Progenitor cell of endocrine pancreas (in vitro differentiated cells): ENCODE measurements at places on chromosomes 5 and 9.

DNA sequence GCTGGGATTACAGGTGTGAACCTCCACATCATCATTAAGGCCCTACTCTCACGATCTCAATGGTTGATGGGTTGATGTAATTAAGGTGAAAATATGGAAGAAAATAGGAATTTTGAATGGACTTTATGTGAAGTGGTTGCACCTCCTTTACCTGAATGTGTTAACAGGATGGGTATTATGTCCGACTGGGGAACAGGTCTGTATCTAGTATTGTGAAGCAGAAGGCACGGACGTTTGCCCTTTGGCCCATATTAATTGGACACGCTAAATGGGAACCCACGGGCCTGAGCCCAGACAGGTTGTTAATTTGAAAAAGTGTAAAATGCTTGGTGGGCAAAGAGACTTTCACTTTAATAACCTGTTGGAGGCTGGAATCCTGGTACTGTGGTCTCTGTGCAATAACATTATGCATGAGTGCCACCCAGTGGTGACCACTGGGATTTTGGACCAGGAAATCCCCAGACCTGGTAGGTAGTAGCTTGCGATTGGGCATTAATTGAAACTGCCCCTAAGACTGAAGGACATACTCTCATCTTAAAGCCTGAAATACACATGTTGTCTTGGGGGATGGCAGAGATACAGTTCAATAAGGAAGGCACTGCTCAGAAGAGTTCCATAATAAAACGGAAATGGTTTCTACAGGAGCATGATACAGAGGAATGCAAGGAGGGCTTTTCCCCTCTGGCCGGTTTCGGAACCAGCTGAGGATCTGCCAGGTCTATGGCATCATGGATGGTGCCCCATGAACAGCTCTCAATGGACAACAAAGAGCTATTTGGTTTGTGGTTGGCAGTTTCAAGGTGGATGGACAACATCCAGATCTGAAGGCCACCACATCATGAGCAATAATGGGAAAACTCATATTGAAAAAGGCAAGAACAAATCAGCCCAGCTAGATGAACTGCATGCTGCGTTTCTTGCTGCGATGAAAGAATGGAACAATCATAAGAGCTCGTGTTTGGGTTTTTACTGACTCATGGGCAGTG is 26.2 kb upstream of the BICD2 start:
- peaks cover 6% of the 10 kb centered on the region for H3K4me1 ChIP-seq
- H3K27me3 ChIP-seq = peaks cover 47% of the 10 kb centered on the region
- H3K27ac ChIP-seq = no peak overlapping the region
- H3K36me3 ChIP-seq = no peaks in the 10 kb centered on the region

GRCh38 chr9:116280529-116280928 is 126.9 kb downstream of the PAPPA start:
- H3K36me3 ChIP-seq = no peaks in the 10 kb centered on the region
- peaks cover 73% of the 10 kb centered on the region for H3K27me3 ChIP-seq
- no peak overlapping the region for H3K4me3 ChIP-seq
- H3K27ac ChIP-seq = no peak overlapping the region
- H3K4me1 ChIP-seq = peaks cover 9% of the 10 kb centered on the region

- H3K4me3 ChIP-seq = no peak overlapping the region
- peaks cover 5% of the 10 kb centered on the region for H3K36me3 ChIP-seq
- H3K27ac ChIP-seq = peak overlapping the region; percentile 21
- peaks cover 13% of the 10 kb centered on the region for H3K4me1 ChIP-seq
- DNase-seq = no peak
- no peaks in the 10 kb centered on the region for H3K27me3 ChIP-seq
Observed at GRCh38 chr9:3508078-3508431, 17.7 kb downstream of the RFX3 start.

GRCh38 chr9:133576031-133576874 is 32.9 kb downstream of the FAM163B start:
- H3K4me1 ChIP-seq = no peaks in the 10 kb centered on the region
- no peak overlapping the region for H3K4me3 ChIP-seq
- H3K27me3 ChIP-seq = peaks cover 20% of the 10 kb centered on the region
- no peak overlapping the region for H3K27ac ChIP-seq
- no peak for DNase-seq

DNA sequence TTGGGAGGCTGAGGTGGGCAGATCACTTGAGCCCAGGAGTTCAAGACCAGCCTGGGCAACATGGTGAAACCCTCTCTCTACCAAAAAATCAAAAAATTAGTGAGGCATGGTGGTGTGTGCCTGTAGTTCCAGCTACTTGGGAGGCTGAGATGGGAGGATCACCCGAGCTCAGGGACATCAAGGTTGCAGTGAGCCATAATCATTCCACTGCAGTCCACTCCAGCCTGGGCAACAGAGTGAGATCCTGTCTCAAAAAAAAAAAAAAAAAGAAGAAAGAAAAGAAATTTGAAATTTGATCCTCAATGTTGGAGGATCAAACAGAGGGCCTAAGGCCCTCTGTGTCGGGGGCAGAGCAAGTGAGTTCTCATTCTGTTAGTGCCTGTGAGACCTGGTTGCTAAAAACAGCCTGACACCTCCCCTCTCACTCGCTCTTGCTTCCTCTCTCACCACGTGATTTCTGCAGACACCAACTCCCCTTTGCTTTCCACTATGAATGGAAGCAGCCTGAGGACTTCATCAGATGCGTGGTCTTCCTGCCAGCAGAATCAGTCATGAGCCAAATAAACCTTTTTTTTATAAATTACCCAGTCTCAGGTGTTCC is 8.4 kb upstream of the GOLPH3 start:
- H3K4me3 ChIP-seq = no peak overlapping the region
- no peak overlapping the region for H3K27ac ChIP-seq
- H3K27me3 ChIP-seq = no peaks in the 10 kb centered on the region
- no peaks in the 10 kb centered on the region for H3K4me1 ChIP-seq
- H3K36me3 ChIP-seq = peaks cover 1% of the 10 kb centered on the region
- no peak for DNase-seq

DNA sequence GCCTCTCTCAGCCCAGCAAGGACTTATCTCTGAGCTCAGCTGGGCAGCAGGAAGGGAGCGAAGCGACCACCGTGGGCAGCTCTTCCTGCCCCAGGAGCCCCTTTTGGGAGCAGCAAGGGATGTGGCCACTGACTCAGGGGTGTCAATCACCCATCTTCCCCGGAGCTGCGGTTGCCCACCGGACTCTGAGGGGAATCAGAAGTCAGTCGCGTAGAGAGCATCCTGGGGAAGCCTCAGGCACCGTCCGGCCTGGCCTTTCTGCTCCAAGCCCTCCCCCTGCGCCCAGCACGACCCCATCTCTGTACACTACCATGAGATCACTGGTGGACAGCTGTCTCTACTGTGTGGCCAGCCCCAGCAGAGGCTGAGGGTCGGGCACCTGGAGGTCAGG is 24.6 kb downstream of the GFI1B start:
- no peak overlapping the region for H3K27ac ChIP-seq
- no peaks in the 10 kb centered on the region for H3K36me3 ChIP-seq
- no peak for DNase-seq
- H3K27me3 ChIP-seq = peaks cover 36% of the 10 kb centered on the region
- H3K4me3 ChIP-seq = no peak overlapping the region

DNA sequence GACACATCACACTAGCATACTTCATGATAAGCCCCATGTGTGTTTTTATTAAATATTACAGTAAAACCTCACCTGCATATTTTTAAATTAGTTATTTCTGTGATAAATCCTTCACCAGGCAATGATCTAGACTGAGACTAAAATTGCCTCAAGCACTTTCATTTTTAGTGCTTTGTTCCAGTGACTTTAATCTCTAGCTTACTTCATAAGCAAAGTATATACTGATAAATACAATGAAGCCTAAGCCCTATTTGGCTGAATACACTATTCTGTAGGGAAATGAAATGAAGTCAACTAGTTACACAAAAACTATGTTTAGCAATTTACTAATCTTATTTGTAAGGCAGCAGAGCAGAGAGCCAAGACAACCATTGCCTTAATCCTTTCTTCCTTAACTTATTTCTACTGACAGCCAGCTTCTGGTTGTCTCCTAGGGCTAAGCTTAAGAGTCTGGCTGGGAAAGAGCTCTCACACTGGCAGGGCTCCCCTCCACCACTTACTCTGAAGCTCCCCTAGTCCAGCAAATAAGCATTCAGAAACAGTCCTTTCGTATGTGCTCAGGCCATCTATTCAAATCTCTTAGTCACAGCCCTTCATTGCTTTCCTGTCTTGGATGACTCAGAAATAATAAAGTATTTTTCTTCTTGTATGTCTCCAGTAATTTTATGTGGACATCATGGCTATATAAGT is 31.4 kb upstream of the MTAP start:
- no peak overlapping the region for H3K27ac ChIP-seq
- no peaks in the 10 kb centered on the region for H3K27me3 ChIP-seq
- no peaks in the 10 kb centered on the region for H3K36me3 ChIP-seq
- no peak for DNase-seq
- H3K4me1 ChIP-seq = peaks cover 14% of the 10 kb centered on the region

GRCh38 chr9:71519098-71519696 is 249.1 kb downstream of the CEMIP2 start:
- no peaks in the 10 kb centered on the region for H3K27me3 ChIP-seq
- H3K4me3 ChIP-seq = no peak overlapping the region
- no peaks in the 10 kb centered on the region for H3K36me3 ChIP-seq
- no peak for DNase-seq

- H3K4me3 ChIP-seq = no peak overlapping the region
- no peaks in the 10 kb centered on the region for H3K36me3 ChIP-seq
- no peaks in the 10 kb centered on the region for H3K27me3 ChIP-seq
- H3K4me1 ChIP-seq = peaks cover 30% of the 10 kb centered on the region
- H3K27ac ChIP-seq = no peak overlapping the region
- no peak for DNase-seq
Observed at GRCh38 chr5:125150041-125150669, 403.7 kb upstream of the ZNF608 start.

DNA sequence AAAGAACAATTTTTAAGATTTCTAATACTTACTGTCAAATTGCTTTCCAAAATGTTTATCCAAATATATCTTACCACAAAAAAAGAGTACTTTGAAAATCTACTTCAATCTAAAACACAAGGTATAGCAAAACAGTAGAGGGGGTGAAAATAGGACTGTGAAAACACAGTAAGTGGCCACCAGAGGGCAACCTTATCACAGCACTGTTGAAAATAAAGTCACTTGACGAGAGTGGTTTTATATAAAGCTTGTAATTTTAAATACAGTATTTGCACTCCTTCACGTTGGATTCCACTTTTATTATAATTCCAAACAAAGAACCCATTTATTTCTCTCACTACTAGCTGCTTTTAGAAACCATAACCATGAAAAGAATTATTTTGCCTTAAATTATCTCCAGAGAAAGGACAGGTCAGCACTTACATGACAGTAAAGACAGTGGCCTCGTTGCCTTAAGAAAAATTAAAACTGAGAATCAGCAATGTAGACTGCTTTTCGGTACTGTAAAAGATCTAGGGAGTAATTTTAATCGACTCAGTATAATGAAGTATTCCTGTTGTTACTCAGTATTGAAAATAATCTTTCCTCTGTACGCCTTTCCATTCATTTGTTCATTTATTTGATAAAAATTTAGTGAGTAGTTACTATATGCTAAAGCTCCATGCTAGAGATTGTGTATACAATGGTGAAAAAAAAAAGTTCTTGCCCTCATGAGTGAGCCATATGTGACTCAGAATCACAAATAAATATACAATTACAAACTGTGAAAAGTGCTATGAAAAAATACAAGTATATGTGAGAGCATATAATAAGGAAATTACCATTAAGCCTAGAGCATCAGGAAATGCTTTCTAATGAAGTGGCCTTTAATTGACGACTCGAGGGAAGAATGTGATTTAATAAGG is 40.0 kb upstream of the CDK5RAP2 start:
- peaks cover 5% of the 10 kb centered on the region for H3K36me3 ChIP-seq
- H3K4me3 ChIP-seq = no peak overlapping the region
- H3K4me1 ChIP-seq = peaks cover under 1% of the 10 kb centered on the region

GRCh38 chr5:122286541-122286940 is 25.5 kb upstream of the SNCAIP start:
- H3K27ac ChIP-seq = no peak overlapping the region
- no peak for DNase-seq
- no peaks in the 10 kb centered on the region for H3K36me3 ChIP-seq
- H3K4me1 ChIP-seq = peaks cover 7% of the 10 kb centered on the region

DNA sequence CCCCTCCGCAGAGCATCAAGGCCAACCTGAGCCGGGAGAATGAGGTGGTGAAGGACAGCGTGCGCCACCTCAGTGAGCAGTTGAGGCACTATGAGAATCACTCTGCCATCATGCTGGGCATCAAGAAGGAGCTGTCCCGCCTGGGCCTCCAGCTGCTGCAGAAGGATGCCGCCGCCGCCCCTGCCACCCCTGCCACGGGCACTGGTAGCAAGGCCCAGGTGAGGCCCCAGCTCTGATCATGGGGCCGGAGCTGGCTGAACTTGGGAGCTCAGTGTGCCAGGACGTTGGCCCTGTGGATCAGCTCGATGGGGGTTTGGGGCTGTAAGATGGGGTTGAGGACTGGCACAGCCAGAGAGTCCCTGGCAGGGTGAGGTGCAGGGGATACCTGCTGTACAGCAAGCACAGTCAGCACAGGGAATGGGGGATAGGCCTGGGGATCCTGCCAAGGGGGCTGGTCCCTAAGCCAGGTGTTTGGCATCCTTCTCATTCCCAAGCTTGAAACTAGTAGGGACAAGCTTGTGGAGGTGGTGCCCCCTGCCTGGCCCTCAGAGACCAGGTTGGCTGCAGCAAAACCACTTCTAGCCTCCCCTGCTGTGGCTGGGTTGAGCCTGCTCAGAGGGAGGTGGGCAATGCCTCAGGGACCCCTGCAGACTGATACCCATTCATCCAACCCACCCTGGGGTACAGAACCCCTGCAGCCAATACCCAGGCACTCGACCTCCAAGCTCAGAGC is 22.5 kb downstream of the OLFML2A start:
- no peaks in the 10 kb centered on the region for H3K36me3 ChIP-seq
- H3K4me3 ChIP-seq = no peak overlapping the region
- H3K27me3 ChIP-seq = no peaks in the 10 kb centered on the region

DNA sequence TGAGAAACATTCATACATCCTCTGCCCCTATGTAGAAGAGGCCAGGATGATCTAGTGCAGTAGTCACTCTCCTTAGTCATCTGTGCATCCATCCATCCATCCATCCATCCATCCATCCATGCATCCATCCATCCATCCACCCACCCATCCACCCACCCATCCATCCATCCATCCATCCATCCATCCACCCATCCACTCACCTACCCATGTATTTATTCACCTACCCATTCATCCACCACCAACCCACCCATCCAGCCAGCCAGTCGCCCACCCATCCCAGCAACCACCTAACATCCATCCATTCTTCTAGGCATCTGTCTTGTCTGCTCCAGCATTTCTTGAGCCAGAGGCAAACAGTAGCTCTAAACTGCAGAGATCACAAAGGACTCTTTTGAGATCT is 87.1 kb downstream of the MSX2 start:
- DNase-seq = no peak
- no peak overlapping the region for H3K27ac ChIP-seq
- H3K27me3 ChIP-seq = no peaks in the 10 kb centered on the region
- no peaks in the 10 kb centered on the region for H3K36me3 ChIP-seq
- H3K4me3 ChIP-seq = no peak overlapping the region

- H3K4me3 ChIP-seq = no peak overlapping the region
- H3K27me3 ChIP-seq = no peaks in the 10 kb centered on the region
- H3K4me1 ChIP-seq = peaks cover 32% of the 10 kb centered on the region
- no peak overlapping the region for H3K27ac ChIP-seq
- no peak for DNase-seq
Observed at GRCh38 chr9:112035166-112035826, 138.7 kb downstream of the UGCG start.
